ENCODE measurements at places on chromosomes 2 and 18.

DNA sequence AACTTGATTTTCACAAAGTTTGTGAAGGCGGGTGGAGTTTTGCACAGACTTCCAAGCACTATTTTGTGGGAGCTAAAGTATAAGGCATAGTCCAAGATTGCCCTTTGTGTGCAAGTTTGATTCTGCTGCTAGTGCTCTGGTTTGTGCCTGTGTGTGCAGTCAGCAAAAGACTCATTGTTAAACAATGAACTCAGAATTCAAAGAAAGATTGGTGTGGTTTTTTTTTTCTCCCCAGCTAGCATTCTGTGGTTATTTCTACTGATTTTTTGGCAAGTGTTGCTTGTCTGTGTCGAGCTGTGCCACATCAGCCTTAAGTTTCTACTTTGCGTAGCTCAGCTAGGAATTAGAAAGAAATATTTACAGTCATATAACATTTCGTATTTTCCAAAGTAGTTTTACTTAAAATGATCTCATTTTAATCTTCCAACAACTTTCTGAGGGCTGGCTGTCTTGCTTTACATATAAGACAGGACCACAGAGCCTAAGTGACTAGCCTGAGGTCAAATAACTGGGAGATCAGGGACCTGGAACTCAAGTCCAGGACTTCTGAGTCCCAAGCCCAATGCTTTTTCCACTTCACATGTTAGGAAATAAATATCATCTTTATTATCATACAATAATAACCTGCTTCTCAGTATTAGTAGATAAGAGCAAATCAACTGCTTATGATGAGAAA lies 69.8 kb downstream of the BABAM2 start:
- peak; percentile 39 for DNase-seq

DNA sequence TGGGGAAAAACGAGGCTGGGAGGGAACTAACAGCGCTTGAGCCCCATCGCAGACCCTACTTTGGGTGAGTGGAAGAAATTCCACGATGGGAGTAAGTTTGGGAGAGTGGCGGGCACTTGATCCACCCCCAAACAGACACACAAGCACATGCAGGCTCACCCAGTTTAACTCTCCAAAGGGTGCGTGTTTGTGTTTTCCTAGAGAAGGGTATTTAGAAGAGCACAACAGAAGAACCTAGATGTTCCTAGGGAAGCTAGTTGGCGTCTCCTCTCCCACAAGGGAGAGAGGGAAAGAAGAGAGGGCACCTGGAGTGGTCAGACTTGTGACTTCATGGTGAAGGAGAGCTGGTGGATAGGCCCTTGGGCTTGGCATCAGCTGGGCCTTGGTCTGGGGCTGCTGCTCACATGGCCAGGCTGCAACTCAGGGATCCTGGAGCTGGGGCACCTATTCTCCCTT lies 3.2 kb downstream of the GATA6 start:
- no peak for DNase-seq

DNA sequence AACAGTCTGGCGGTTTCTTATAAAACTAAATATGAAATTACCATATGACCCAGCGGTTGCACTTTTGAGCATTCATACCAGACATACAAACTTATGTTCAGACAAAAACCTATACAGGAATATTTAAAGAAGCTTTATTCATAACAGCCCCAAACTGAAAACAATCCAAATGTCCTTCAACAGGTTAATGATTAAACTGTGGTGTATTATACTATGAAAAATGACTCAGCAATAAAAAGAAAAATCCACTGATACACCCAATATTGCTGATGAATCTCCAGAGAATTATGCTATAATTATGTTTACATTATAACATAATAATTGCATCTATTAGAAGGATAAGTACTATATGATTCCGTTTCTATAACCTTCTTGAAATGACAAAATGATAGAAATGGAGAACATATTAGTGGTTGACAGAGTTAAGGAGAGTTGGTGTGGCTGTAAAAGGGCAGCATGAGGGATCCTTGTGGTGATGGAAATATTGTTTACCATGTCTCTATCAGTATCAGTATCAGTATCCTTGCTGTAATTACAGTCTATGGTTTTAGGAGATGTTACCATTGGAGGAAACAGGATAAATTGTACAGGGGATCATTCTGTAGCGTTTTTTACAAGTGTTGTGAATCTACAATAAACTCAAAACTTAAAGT lies 127.1 kb downstream of the DSC3 start:
- no peak for DNase-seq

DNA sequence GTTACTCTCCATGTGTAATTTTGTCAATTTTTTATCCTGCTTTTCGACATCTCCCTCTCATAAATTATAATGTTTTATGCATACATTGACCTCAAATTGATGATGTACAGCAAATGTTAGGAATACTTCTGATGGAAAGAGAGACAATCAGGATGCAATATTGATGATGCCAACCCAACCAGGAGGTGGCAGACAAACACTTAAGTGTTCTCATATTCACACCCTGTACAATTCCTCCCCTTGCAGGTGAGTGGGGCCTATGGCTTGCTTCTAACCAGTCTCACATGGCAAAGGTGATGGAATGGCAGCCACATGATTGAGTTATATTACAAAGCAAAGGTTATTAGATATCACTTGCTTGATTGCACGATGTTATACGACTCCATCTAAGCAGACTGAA lies 594.3 kb upstream of the REG3G start:
- no peak for DNase-seq

DNA sequence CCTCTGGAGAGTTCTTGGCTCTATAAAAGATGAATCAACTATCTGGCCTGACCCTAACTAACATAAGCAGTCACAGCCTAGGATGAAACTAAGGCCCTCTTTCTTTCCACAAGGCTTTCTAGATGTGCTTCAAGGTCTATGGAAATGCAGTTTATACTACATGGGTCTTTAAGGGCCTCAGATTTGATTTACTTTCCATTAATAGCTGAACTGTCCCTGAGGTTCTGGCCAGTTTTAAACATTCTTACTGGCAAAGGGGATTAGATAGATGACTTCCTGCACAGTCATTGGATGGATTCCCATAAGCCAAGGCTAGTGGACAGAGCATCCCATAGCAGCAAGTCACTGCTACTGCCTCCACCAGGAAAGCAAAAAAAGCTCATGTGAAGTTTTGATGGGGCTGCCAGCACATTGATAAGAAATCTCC lies 38.1 kb upstream of the LCLAT1 start:
- no peak for DNase-seq

GRCh38 chr2:70261501-70261900 lies 3.6 kb downstream of the PCYOX1 start:
- no peak for DNase-seq

- DNase-seq, result peak; percentile 27
Observed at GRCh38 chr2:75403991-75404428, 156.7 kb downstream of the EVA1A start.
